ENCODE measurements at places on chromosomes 5 and 9.
A peak's percentile ranks its signal among the peaks of the same experiment; 100 is the strongest.

DNA sequence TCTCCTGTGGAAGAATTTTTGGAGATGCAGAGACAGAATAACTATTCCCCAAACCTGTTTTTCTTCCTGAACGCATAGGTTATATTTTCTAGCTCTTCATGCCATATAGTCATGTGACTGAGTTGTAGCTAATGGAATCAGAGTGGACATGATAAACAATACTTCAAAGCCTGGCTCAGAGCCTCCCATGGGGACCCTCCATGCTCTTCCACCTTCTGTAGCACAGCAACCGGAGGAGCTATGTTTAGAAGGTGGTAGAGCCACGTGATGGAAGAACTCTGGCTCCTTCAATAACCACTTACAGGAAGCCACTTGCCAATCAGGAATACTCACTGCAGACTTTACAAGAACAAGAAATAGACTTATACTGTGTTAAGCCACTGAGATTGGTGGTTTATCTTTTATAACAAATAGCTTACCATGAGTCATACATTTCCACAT lies 39.2 kb downstream of the NADK2 start:
- DNase-seq, result no peak

- no peak for DNase-seq
These were observed 11.9 kb downstream of the AGTPBP1 start for GRCh38 chr9:85729882-85730281.

DNA sequence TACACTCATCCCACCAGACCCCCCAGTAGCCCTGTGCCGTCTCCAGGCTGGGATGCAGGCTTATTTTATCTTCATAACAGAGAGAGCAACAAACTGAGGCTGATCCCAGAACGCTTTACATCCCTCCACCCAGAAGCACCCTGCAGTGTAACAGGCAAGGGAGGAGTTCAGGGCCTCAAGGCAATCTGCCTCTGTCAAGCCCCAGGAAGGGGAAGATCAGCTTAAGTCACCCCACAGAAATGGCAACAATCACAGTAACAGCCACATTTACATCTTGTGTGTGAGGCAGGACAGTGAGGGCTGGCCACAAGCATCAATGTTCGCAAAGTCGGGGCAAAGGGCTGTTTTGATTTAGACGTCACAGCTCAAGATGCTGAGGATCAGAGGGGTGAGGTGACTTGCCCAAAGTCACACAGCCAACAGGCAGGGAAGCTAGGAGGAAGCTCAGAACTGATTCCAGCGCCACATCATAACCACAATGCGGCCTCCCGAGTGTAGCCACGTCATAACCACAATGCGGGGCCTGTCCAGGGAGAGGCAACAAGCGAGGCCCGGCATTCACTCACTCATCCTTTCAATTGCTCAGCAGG lies 14.4 kb downstream of the STK10 start:
- DNase-seq, result peak; percentile 40

GRCh38 chr5:8525819-8526218 lies 656.9 kb downstream of the MTRR start:
- DNase-seq, result no peak

DNA sequence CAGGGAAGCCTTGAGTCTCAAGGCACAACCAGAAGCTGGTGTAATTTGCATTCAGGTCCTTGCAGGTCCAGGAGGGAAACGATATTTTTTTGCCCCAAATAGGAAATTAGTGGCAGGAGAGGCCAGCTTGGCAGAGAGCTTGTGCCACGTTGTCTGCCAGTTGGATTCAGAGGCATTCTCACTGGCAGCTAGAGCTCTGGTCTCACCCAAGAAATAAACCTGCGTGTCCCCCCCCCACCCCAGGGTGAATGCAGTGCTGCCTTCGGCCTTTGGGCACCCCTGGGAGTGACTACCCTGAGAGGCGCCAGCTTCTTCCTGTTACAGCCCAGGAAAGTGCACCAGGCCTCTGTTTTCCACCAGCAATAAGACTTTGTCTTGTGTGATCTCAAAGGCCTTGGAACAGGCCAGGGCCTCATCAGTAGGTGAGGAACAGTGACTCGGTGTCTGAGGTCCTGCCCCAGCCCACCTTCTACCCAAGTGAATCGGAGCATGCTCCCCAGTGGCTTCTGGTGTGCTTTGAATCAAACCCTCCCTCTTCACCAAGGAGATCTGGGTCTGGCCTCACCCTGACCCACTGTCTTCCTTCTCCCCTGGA lies 68.4 kb downstream of the HSPA4 start:
- no peak for DNase-seq

DNA sequence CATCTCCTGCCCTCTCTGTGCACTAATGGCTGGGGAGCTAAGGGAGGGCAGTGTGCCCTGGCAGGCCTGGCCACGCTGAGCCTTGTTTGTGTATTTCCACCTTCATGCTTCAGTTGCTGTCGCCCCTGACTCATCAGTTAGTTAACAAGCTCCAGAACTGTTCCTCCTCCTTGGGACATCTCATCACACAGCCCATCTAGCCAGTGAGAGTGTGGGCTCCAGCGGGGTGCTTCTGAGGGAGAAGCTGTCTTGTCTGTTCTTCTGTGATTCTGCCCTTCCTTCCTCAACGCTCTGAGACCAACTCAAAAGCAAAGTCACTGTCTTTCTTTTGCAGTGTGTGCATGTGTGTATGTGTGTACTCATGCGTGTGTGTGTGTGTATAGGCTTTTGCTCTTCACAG lies 58.3 kb upstream of the CPEB4 start:
- no peak for DNase-seq

DNA sequence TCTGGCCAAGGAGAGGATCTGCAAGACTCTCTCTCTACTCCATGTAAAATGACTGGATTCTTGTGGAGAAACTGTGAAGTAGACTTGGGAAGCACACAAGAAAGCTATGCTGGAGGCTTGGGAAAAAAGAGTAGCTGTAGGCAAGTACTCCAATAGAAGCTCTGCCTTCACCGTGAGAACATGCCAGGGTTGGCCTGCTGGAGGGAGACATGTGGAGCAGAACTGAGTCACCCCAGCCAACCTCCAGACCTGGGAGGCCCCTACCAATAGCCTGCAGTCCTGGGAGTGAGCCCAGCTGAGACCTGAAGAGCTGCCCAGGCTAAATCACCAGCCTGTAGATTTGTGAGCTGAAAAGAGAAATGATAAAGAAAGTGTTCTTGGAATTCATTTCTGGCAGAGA lies 66.6 kb downstream of the DEPDC1B start:
- no peak for DNase-seq

DNA sequence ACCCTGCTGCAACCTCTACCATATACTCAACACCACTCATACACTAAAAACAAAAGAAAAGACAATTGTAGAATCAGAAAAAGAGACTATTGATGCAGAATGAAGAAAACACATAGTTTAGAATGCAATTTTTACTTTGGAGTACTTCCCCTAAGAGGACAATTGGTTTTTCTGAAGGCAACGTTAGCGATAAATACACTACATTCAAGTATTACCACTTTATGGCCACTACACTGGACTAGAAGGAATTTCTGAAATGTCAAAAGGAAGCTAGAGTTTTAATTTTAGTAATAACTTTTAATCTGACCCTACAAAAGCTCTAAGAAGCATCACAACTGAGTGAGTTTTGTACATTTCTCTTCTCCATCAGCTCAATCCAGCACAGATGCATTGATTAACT lies 24.7 kb downstream of the PUM3 start:
- no peak for DNase-seq

GRCh38 chr9:109411798-109412352 lies 86.2 kb downstream of the PTPN3 start:
- peak; percentile 5 for DNase-seq

DNA sequence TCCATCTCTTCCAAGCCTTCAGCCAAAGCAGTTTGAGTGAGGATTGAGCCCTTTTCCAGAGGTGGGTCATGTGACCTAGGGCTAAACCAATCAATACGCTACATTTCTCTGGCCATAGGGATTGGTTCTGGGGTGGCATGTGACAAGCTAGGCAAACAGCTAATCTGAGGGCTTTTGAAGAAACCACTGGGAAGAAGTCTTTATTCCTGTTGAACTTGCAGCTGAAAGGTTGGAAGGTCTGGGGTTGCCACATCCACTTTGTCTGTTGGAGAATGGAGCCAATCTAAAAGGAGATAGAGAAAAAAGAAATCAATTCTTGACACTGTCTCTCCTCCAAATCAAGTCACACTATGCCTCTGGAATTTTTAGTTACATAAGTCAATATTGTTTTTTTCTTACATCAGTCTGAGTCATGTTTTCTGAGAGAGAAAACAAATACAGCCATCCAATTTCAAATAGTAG lies 637.8 kb upstream of the WWC1 start:
- DNase-seq, result no peak

DNA sequence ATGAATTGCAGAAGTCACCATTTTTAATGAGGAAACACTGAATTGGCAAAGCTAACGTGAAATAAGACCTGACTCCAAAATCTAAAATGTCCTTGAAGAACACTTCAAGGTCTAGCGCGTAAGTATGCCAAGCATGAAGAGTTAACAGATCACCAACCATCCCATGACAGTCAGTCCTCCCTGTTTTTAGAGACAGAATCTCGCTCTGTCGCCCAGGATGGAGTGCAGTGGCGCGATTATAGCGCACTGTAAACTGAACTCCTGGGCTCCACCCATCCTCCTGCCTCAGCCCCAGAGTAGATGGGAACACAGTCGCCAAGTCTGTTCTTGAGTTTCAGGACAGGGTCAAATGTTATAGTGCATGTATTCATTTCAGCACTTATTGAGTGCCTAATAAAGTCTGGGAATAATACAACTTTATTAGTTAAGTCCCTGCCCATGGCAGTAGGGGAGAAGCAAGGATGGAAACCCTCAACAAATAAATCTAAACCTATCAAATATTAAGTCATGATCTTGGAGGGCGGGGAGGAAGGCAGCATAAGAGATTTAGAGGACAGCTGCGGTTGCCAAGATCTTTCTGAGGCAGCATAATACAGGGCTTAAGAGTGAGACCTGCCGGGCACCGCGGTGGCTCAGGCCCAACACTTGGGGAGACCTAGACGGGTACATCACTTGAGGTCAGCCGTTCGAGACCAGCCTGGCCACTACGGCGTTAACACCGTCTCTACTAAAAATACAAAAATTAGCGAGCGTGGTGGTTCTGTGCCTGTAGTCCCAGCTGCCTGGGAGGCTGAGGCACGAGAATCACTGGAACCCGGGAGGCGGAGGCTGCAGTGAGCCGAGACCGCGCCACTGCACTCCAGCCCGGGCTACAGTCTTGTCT lies 1.1 kb downstream of the ATPSCKMT start:
- no peak for DNase-seq

GRCh38 chr5:95986001-95986400 lies 24.4 kb upstream of the ELL2 start:
- DNase-seq, result no peak

- DNase-seq, result no peak
These were observed 23.5 kb downstream of the IL7R start for GRCh38 chr5:35880156-35880555.

DNA sequence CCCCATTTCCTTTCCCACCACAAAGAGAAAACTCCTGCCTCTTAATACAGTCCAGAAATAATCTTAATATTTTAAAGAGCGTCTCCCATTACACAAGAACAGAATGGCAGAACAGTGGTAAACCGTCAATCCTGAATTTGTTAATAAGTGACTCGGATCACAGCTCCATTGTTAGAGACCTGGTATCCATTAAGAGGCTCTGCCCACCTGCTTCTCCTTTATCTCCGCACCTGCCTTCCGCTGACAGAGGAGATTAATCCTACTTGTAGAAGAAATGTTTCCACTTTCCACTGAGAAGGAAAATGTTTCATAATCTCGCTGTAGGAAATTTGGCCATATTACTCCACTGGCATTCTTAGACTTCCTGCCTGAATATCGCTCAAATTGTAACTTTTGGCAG lies 1493.2 kb downstream of the MAT2B start:
- no peak for DNase-seq

GRCh38 chr9:113492343-113493202 lies 29.0 kb downstream of the RGS3 start:
- no peak for DNase-seq

GRCh38 chr9:72984226-72984947 lies 31.5 kb upstream of the ALDH1A1 start:
- DNase-seq, result no peak

- DNase-seq, result no peak
These were observed 427.8 kb downstream of the BNC2 start for GRCh38 chr9:16442622-16443021.

DNA sequence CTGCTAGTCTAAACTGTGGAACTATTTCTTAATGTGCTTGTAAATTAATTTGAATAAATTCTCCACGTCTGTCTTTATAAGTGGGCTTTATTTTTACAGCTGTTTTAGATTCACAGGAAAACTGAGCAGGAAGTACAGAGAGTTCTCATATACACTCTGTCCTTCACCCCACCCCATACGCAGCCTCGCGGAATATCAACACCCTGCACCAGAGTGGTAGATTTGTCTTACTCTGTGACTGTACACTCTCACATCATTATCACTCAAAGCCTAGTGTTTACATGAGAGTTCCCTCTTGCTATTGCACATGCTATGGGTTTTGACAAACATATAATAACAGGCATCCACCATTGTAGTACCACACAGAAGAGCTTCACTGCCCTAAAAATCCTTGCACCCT lies 179.7 kb upstream of the DAB2 start:
- no peak for DNase-seq

DNA sequence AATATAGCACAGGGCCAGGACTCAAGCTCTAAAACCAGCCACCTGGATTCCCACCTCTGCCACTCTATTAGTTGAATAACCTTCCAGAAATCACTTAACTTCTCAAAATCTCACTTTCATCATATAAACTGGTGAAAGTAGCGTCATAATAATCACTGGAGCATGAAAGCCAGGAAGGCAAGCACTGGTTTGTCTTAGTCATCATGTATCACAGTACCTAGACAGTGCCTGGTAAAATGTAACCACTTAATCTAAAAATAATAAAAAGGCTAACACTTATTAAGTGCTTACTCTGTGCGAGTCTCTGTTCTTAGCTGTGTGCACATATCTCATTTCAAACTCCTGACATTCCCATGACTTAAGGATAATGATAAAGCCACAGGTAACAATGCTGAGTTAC lies 109.4 kb downstream of the ASTN2 start:
- DNase-seq, result no peak

DNA sequence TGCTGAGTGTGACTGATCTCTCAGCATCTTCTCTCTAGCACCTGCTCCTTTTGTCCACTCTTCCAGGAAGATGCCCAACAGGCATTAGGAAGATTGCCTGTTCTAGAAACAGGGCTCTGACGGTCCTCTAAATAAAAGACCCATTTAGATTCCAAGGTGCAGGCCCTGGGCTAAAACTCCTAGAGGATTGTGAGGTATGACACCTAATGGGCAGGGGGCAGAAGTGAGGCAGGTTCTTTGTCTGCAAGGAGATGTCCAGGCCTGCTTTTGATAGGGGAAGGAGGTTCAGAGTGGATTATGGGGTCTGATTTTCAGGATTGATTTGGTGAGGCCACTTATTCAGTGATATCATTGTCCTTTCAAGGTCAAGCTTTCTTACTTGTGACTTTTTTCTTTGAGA lies 140.8 kb upstream of the TRPC7 start:
- DNase-seq, result no peak

DNA sequence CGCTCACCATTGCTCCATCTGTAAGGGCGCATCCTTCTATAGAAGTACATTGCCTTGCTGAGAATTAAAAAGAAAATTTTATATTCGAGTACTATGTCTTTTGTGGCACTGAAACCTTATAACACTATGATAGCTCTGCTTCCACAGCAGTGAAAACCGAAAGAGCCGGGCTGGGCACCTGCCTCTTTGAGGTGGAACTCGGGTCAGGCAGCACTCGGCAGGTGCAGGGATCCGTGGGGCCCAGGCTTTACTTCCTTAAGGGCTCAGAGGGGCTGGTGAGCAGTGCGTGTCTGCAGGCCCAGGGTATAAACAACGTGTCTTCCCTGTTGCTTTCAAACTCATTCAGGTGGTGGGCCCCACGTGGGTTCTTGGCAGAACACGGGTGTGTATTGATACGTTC lies 69.9 kb downstream of the OTULIN start:
- DNase-seq, result no peak

- DNase-seq, result no peak
These were observed 7.6 kb downstream of the CTNNAL1 start for GRCh38 chr9:109005678-109006077.

All from HS-5 (cell line).